Psoas muscle (tissue), 8 donors: ENCODE measurements at places on chromosomes 3 and 15.

DNA sequence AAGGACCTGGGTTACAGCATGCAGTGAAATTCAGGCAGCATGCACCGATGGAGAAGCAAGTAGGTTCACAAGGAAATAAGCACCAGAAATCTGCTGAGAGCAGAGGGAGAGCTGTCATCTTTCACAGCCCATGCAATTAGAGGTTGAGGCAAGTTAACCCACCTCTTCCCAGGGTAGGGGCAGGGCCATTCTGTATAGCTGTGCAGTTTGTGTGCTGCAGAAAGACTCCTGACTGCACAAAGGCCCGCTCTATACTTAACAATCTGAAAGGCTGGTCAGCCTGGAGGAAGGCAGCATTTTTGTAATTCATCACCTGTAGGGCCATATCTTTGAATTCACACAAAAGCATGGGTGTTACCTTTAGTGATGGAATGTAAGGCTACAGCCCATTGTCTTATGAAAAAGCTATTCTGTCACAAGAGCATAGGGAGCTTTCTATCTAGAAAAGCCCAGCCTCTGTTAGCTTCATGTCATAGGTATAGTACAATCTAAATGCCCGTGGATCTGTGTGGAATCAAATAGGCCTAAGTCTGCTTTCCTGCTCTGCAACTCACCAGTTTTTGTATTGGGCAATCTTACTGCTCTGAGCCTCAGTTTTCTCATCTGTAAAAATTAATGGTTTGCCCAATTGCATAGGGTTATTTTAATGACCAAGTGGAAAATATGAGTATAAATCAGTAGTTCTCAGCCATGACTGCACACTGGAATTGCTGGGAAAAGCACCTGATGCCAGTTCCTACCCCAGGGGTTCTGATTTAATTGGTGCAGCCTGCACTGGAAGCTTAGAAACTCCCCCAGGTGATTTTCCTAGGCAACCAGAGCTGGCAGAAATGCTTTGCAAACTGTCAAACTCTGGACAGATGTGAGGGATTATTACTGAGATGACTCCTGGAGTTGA, 65.2 kb downstream of the ATP13A5 start:
- no peak for DNase-seq

- no peak for DNase-seq
These were observed 25.0 kb upstream of the GP9 start for GRCh38 chr3:129035360-129036221.

DNA sequence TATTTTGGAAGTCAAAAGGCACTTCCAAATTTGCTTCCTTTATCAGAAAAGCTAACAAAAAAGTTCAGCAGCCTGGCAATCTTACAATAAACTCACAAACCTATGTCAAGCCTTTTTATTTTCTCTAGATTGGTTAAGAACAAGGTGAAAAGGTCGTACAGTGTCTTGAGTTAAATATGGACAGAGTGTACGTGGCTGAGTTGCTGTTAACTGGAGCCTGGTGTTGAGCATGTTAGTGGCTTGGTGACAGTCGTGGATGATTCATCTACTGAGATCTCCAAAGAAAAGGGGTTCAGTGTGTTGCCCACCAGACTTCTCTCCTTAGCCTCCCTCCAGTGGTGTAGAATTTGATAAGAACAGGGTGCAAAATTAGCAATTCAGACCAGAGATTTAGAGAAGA, 89.7 kb downstream of the SSR3 start:
- DNase-seq = no peak

- no peak for DNase-seq
These were observed 52.4 kb downstream of the ILDR1 start for GRCh38 chr3:121969631-121970030.

- DNase-seq = no peak
These were observed 19.0 kb downstream of the NUP210 start for GRCh38 chr3:13401149-13401548.

- DNase-seq = no peak
These were observed 50.2 kb upstream of the THBS1 start for GRCh38 chr15:39530480-39531342.

DNA sequence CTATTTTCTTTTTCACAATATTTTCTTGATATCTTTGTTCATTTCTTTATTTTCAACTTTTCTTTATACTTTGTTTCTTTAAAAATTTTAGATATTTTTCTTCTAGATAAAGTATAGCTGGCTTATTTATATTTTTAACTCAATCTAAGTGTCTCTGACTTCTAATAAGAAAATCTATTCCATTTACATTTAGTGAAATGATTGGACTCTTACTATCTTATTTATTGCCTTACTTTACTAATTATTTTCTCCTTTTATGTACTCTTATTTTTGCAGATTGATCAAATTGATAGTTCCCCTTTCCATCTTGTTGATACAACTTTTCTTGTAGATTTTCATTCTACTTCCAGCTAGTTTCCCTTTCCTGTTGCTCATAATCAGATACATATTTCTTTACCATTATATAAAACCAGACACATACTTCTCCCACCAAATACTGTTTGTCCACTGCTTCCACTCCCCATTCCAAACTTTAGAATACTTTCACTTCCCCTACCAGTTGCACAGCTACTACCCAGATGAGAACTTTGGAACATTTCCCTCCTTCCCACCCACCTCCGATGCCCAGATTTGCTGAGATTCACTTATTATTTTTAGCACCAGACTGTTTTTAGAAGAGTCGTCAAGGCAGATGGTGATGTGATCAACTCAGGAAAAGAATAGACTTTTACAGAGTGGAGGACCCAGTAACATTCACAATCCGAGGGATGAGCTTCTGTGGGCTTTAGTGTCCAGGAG, 151.5 kb downstream of the LIPC start:
- DNase-seq = no peak

- no peak for DNase-seq
These were observed 139.2 kb upstream of the ADAMTS9 start for GRCh38 chr3:64827019-64827418.

GRCh38 chr15:98838387-98839259, 169.0 kb downstream of the PGPEP1L start:
- no peak for DNase-seq

DNA sequence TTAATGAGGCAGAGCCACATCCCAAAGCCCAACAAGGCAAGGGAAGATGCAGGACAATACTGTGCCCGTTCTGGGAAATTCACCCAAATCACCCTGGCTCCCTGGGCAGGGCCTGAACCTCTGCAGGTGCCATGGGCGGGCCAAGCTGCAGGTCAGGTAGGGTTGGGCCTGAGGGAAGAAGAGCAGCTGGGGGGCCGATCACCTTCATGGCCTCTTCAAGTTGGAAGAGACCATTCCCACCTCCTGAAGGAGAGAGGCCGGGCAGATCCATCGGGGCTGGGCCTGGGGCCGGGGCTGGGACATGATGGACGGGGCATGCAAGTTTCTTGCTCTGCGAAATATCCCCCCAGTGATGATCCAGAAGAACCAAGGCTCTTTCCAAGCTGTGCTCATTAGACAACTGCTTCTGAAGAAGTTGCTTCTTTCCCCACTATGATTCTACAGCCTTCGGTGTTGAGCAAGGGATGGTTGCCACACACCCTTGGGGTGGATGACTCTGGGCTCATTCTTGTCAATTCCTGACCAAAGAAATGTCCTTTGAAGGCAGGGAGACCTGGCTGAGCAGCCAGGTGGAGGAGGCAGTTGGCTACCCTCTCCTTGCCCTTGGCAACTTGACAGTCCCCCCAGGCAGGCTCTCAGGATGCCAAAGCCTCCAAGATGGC, 38.2 kb downstream of the KLHL25 start:
- DNase-seq = no peak

- no peak for DNase-seq
These were observed 108.8 kb upstream of the MME start for GRCh38 chr3:154971341-154971740.

GRCh38 chr15:42090781-42091180, 3.6 kb downstream of the PLA2G4D start:
- no peak for DNase-seq

GRCh38 chr15:81809543-81809942, 236.3 kb downstream of the MEX3B start:
- no peak for DNase-seq

GRCh38 chr3:119221779-119222320, 18.8 kb downstream of the B4GALT4 start:
- DNase-seq = no peak

DNA sequence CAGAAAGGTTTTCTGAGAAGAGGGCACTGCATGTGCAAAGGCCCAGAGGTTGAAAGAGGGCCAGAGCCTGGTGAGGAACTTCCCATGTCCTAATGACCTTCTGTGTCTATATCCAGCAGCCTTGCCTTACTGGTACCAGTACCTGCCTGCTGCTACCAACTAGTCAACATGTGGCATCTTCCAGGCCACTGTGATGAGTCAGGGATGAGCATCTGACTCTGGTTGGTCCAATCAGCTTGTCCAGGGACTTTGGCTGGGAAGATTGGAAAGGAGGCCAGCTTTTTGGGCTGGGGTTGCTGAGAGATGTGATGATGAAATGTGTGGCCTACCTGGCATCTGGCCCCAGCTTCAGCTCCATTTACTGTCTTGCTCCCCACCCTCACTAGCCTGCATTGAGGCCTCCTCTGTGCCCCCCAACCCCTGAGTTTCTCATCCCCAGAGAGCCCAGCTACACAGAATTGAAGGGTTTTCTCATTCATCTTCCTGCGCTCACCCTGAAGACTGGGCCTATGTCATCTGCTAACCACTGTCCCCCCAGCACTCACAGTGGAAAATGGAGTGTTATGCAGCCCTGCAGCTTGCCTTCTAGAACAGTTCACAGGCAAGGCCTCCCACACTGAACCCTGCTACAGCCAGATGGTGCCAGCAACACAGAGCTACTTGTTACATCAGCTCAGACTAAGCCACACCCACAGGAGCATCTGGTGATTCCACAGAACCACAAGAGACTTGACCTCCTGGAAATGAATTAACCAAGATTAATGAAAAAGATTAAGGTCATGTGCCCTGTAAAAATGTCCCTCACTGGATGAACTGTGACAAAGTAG, 1.3 kb upstream of the TWF2 start:
- DNase-seq = peak; percentile 83

- DNase-seq = no peak
These were observed 32.4 kb downstream of the SELENOT start for GRCh38 chr3:150635526-150635925.

DNA sequence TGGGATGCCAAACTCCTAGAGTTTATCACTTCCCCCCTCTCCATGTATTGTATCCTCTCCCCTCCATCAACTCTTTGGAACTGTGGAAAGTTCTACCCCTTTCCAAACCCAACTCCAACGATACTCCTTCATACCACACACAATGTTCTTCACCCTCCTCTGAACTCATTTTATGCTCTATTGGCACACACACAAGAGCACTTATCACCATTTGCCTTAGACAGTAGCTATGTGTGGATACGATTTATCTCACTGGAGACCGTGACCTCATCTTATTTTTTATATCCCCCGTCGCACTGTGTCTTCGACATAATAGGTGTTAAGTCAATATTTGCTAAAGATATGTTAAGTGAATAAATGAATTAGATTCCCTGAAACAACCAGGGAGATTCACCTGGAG, 316.5 kb upstream of the PROK2 start:
- no peak for DNase-seq

- no peak for DNase-seq
These were observed 247.3 kb upstream of the CHRM5 start for GRCh38 chr15:33720952-33721351.

DNA sequence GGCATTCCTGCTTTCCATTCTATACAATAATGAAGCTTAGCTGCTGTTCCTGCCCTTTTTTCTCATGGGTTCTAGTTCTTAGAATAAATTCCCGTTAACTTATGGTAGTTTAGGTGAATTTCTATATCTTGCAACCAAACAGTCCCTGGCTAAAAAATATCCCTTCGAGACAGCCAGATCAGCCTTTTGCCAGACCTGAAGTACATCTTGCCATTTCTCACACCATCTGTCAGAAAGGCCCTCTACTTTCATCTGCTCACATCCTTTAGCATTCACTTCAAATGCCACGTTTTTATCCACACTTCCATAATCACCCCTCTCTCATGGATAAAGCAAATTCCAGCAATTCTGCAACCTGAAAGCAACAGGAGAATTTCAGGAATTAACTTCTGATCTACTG, 145.4 kb downstream of the GAP43 start:
- DNase-seq = no peak

DNA sequence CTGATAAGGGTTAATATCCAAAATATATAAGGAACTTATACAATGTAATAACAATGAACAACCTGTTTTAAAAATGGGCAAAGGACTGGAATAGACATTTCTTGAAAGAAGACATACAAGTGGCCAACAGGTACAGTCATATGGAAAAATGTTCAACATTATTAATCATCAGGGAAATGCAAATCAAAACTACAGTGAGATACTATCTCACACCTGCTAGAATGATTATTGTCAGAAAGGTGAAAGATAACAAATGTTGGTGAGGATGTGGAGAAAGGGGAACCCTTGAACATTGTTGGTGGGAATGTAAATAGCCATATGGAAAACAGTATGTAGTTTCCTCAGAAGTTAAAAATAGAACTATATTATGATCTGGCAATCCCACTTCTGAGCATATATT, 20.4 kb downstream of the GOLM2 start:
- DNase-seq = no peak

GRCh38 chr3:142051351-142051750, 98.0 kb downstream of the TFDP2 start:
- no peak for DNase-seq

DNA sequence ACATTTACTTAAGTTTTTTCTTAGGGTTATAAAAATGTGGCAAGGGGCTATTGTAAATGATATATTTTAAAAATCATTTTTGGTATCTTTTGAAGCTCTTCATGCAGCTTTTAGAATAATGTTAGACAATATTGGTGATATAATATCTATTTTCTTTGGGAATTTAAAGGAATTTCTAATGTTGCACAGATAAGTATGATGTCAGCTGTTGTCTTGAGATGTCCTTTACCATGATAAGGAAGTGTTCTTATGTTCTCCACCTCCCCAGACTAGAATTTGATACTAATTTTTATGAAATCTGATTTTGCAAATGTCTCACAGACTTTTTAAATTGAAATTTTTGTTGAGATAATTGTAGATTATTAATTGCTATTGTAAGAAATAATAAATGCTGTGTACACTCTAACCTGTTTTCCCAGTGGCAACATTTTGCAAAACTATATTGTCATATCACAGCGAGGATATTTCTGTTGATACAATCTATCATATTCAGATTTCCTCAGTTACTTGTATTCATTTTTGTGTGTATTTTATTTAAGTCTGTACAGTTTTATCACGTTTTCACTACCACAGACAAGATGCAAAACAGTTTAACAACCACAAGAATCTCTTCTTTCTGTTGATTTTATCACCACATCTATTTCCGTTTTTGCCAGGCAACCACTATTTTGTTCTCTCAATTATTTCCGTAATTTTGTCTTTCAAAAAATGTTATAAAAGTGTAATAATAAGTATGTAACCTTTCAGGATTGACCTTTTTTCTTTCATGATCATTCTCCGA, 55.4 kb downstream of the SPRED1 start:
- DNase-seq = no peak

- no peak for DNase-seq
These were observed at the start of gene ACP3 for GRCh38 chr3:132317229-132317948. Gene ACP3, plus strand, starts transcription at chr3:132317407. Its CDS starts 50 bp downstream, at chr3:132317457.

DNA sequence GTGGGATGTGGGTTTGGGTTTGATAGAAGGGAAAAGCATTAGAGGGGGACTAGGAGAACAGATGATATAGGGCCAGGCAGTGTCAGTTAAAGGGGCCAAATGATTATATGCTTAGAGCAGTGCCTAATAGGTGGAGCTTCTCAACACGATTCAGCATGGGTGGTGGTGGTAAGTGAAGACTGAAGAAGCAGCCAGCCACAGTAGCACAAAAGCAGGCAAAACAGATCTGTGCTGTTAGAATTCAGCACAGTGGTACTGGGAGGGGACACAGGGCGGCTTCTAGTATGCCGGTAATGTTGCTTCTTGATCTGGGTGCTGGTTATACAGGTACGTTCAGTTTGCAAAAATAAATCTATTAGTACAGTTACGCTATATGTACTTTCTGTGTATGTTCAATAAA, 25.5 kb downstream of the PDE8A start:
- DNase-seq = no peak
